ENCODE measurements at places on chromosomes 16 and 17. TPM values are rescaled to one million over a fixed set of nuclear protein-coding genes. Genes with fewer than 3 reads are reported as not detected.

The AANAT gene
- not detected for total RNA-seq

The TMEM98 gene
- total RNA-seq, result 95.5 TPM

The PRSS36 gene
- 3.8 TPM for total RNA-seq

The SMARCE1 gene
- total RNA-seq, result 112 TPM

The MAP3K3 gene
- total RNA-seq, result 37.4 TPM

The DHRS7C gene
- not detected for total RNA-seq

The CLEC19A gene
- not detected for total RNA-seq

The ZG16 gene
- not detected for total RNA-seq

The PRAC1 gene
- not detected for total RNA-seq

The ITGAD gene
- total RNA-seq, result not detected

The SMIM36 gene
- not detected for total RNA-seq

The CMTM1 gene
- not detected for total RNA-seq

The PPM1E gene
- 0.41 TPM for total RNA-seq

The EMP2 gene
- total RNA-seq, result 6.8 TPM

The USP43 gene
- total RNA-seq, result not detected

The PIRT gene
- not detected for total RNA-seq

The PRM1 gene
- not detected for total RNA-seq

The TNFRSF12A gene
- 26.7 TPM for total RNA-seq

The HOXB4 gene
- total RNA-seq, result 7.0 TPM

The CACNG1 gene
- not detected for total RNA-seq

The NSF gene
- total RNA-seq, result 42.4 TPM

The FAHD1 gene
- total RNA-seq, result 204 TPM

The CDH3 gene
- not detected for total RNA-seq

The ADAD2 gene
- total RNA-seq, result not detected

The ITGA2B gene
- not detected for total RNA-seq

The KRTAP4-9 gene
- total RNA-seq, result not detected

The TAT gene
- total RNA-seq, result not detected

The HYDIN gene
- total RNA-seq, result 1.5 TPM

The MYH11 gene
- not detected for total RNA-seq

The SLC16A5 gene
- total RNA-seq, result 4.4 TPM

The UBALD2 gene
- total RNA-seq, result 3.7 TPM

The MEIOC gene
- total RNA-seq, result not detected

The CCL7 gene
- total RNA-seq, result not detected

The MYL4 gene
- not detected for total RNA-seq

The PTX4 gene
- total RNA-seq, result not detected

The TP53TG3 gene
- total RNA-seq, result not detected

The CCDC40 gene
- total RNA-seq, result 5.2 TPM

The TNS4 gene
- total RNA-seq, result not detected

The ACSM5 gene
- total RNA-seq, result not detected

The CES5A gene
- total RNA-seq, result not detected

The NPW gene
- not detected for total RNA-seq

The CCL17 gene
- not detected for total RNA-seq

The SDK2 gene
- not detected for total RNA-seq

The LGALS9C gene
- not detected for total RNA-seq

Data from fibroblast of the aortic adventitia (primary cell).